ENCODE measurements at places on chromosomes 4 and X. TPM values are rescaled to one million over a fixed set of nuclear protein-coding genes. Genes with fewer than 3 reads are reported as not detected.

OPHN1 gene
- total RNA-seq: 4.5 TPM

TEX11 gene
- total RNA-seq: not detected

RAB33A gene
- not detected for total RNA-seq

DNA sequence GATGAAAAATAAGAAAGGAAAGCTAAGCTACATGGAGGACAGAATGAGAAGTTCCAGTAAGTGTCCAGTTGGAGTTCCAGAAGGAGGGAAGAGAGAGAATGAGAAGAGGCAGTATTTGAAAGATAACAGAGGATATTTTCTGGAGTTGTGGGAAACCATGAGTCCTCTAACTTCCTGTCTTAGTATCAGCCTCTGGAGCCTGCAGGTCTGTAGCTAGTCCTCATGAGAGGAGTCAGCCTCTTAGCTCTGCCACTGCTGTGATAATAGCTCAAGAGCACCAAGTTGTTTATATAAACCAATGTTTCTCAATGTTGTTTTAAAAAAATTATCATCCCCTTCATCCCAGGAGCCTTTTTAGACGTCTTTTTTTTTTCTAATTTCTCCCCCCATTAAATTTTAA is 2.4 kb upstream of the PLAC1 start:
- DNase-seq: no peak

GRCh38 chr4:20178902-20179576 is 72.7 kb upstream of the SLIT2 start:
- DNase-seq: no peak

SOD3 gene
- total RNA-seq: not detected

FAM193A gene
- 14.9 TPM for total RNA-seq

ADAM29 gene
- not detected for total RNA-seq

DNA sequence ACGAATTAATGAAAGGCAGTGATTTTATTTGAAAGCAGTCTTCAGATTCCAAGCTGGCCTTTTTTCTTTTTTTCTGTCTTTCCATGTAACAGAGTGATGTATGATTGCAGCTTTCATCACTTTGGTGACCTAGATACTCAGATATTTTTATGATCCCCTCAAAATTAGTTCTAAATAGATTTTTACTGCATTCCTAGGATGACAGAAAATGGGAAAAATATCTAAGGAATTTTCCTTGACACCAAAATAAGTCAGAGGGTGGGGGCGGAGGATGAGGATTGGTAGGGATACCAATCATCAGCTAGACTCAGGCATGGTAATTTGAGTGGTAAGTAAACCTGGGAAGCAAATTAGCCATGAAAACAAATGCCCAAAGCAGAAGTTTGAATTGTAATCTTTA is 11.9 kb upstream of the HMGB2 start:
- peak; percentile 83 for DNase-seq

GABRG1 gene
- total RNA-seq: not detected

DNA sequence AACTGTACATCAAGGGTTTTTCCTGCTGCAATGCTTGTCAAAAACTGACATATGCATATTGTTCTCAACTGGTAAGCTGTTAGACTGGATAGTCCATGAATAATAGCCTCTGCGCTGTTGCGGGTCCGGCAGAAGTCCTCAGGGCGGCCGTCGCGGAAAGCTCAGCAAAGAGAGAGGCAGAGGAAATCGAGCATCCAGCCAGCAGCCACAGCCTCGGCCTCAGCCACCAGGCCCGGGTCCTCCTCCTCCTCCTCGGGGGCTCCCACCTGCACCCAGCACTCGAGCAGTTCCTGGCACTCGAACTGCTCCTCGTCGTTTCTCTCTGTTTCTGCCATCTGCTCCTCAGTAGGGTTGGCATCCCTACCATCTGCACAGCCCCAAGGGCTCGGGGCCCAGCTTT is 53.7 kb downstream of the UPRT start:
- DNase-seq: no peak

GRCh38 chr4:55488716-55489115 is 58.0 kb downstream of the CLOCK start:
- no peak for DNase-seq

MAGEB17 gene
- 0.13 TPM for total RNA-seq

- peak; percentile 41 for DNase-seq
These were observed 13.4 kb upstream of the CHIC2 start for GRCh38 chr4:54077812-54078211.

- DNase-seq: no peak
These were observed 12.6 kb downstream of the HTRA3 start for GRCh38 chr4:8282134-8282641.

GRCh38 chrX:102339312-102340298 is 92.6 kb downstream of the NXF2 start:
- peak; percentile 8 for DNase-seq

- DNase-seq: no peak
These were observed 13.9 kb downstream of the TCEANC start for GRCh38 chrX:13666836-13667235.

LINC00632 gene
- total RNA-seq: 5.8 TPM

DNA sequence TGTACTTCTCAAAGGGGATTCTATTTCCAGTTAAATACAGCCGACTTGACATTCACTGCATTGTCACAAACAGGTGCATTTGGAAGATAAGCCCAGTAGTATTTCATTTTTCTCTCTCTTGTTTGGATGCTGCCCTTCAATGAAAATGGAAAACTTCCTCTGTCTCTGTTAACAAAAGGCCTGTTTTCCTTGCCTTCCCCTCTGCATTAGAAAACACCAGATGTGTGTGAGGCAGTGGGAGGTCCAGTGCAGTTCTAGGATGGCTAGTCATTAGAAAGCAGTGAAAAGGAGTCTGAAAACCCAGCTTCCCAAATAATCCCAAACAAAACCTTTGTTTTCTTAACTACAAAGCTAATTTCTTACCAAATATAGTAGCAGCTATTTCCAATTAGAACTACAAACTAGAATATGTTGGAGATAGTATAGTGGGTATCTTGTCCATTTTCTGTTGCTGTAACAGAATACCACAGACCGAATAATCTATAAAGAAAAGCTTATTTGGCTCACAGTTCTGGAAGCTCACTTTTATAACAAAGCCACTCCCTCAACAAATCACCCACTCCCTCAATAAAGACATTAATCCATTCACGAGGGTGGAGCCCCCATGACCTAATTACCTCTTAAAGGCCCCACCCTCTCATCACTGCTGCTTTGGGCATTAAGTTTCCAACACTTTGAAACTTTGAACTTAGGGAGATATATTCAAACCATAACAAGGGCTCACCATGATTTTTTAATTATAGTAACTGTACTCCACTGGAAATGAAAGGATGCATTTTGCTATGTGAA is 452.1 kb upstream of the RPS6KA3 start:
- DNase-seq: no peak

DNA sequence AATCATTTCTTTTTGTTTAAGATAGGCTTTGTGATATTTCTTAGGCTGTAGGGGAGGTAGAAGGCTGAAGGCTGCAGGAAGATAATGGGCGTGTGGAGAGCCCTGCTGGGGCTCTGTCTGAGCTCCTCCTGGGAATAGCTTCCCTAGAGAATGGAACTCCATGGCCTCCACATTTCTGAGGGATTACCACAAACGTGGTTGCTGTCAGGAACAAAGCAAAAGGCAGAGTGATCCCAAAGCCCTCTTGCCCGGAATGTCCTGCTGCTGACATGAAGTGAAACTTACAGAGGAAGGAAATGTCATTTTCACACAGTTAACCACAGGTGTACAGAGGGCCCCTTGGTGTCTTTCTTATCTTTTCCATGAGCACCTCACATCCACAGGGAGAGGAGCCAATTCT is 89.3 kb downstream of the DDIT4L start:
- DNase-seq: no peak

GRCh38 chrX:1483843-1484637 is 31.3 kb upstream of the ASMTL start:
- DNase-seq: no peak

XAGE1A gene
- not detected for total RNA-seq

- DNase-seq: peak; percentile 38
These were observed 57.3 kb upstream of the BCOR start for GRCh38 chrX:40154853-40155588.

DRD5 gene
- total RNA-seq: not detected

DNA sequence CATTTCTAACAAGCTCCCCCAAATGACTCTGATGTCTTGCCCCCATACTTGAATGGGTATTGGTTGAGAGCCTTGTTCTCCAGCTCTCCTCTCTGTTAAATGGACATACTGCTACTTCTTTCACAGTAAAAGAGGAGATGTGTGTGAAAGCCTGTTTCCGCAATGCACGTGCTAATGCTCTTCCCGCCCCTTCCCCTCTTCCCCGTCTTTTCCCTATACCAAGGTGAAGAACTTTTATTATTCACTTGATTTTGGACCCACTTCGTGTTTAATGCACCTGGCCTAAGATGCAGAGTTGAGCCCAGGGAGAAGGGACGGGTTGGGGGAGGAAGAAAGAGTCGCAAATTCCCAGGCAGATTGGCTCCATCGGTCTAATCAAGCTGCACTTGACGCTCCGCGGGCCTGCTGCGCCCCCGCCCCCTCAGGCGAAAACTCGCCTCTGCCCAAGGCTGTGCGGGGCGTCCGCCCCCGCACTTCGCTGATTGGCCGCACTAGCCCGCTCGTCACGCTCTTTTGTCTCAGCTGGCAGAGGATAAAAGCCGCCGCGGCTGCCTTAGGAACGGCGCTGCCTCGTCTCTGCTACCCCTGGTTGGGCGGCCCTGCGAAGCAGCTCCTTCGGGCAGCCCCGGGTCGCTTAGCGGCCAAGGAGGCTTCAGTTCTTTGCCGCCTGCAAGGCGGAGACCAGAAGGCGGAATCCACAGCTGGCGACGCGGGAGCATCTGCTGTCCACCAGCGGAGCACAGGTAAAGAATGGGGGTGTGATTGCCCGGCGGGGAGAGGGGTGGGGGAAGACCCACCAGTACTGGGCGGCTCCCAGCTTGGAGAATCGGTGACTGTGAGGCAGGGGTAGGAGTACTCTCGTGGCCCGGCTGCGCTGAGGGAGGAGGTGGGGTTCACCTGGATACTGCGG is at the start of gene ZCCHC12:
ZCCHC12 (plus strand) TSS at position 562 of the 910 bp plus-strand sequence. CDS start 1,421 bp downstream, outside the sequence.
- DNase-seq: no peak

MAGEB2 gene
- not detected for total RNA-seq

- DNase-seq: peak; percentile 45
These were observed 18.8 kb upstream of the TMSB4X start for GRCh38 chrX:12955882-12956703.

DIPK2B gene
- total RNA-seq: not detected

DNA sequence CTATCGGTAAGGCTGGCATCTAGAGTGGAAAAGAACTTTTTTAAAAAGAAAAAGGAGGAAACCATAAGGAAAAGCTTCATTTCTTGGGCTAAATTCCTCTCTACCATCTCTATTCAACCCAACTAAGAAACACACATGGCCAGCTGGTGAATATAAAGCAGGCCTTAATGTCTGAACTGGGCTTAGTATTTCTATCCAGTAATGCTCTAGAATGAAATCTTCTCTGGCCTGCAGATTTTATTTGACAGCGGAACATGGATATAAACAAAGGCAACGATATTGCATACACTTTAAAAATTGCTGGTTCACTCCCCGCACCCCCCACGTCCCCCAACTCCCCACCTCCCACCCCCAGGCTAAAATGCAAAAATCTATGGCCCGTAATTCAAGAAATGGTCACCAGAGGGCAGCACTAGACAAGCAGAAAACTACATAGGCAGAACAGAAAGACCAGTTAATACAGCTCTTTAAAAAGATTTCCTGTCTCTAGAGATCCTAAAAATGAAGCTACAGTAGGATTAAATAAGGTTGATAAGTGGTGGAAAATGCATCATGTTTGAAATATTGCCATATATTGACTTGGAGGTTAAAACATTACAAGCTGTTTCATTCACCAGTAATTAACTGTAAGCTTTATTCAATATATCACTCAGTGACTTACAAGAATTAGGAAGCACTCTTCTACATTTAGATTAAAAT is 155.2 kb upstream of the GALNT7 start:
- DNase-seq: peak; percentile 63

- no peak for DNase-seq
These were observed 6.5 kb upstream of the GPR101 start for GRCh38 chrX:137040113-137040794.

- DNase-seq: no peak
These were observed 143.6 kb downstream of the COX7B2 start for GRCh38 chr4:46765465-46765864.

DNA sequence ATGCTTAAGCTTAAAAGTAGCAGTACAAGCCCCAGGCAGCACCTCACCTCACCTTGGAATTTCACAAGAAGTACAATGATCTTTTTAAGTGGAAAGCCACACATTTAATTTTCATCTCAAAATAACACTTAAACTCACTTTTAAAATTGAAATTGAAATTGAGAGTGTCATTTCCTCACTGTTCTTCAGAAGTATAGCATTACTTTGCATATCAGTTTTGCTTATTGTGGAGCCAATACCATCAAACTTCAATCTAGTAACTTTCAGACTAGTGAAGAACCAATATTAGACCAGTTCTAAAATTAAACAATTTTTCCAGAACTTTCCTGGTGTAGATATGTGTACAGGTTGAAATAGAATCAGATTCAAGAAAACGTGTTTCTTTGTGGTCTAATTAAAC is 242.4 kb downstream of the NDST4 start:
- no peak for DNase-seq

ODAPH gene
- not detected for total RNA-seq

RNF150 gene
- 0.45 TPM for total RNA-seq

GRCh38 chr4:109276482-109277095 is 25.9 kb downstream of the COL25A1 start:
- no peak for DNase-seq

TMEM47 gene
- 54.7 TPM for total RNA-seq

GRCh38 chr4:76801621-76802235 is 96.2 kb downstream of the SOWAHB start:
- no peak for DNase-seq

RTL3 gene
- 0.29 TPM for total RNA-seq

DNA sequence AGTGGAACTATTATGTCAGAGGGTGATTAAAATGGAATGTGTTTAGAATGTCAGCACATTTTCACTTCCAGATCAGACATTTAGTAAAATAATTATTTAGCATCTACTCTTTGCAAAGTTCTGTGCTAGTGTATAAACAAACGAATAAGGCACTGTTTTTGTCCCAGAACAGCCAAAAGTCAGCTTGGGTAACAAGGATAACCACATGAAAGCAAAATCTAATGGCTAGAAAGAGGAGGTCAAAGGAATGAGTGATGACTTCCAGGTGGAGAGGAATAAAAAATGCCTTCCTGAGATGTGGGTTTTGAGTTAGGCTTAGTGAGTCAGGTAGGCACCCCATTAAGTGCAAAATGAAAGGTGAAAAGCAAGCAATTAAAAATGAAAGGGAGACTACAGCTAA is 112.6 kb downstream of the ATP10D start:
- DNase-seq: peak; percentile 7

DNA sequence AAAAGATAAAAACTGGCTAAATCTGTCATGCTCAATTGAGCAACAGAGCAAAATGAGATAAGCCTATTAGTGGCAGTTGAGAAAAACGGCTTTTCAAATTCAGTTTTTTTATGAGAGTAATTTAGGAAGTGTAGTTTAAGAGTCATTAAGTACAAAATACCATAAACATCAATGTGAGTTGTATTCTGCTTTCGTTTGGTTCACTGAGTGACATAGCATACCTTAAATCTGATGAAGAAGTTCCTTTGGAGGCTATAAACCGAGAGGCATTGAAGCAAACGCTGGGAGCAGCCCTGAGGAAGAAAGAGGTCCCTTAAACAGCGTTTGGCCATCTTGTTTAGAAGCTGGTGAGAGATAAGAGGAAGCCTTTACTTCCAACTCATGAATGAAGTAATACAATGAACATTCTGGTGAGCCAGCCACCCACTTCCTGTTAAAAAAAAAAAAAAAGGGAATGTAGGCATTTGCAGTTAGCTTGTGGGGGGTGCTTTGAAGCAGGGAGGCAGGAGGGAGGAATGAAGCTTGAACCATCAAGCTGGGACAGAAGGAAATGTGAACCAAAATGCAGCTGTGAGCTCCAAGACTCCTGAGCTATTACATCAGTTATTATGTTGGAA is 132.3 kb downstream of the ZNF330 start:
- peak; percentile 61 for DNase-seq

- DNase-seq: no peak
These were observed 150.8 kb downstream of the RBMX2 start for GRCh38 chrX:130552444-130553073.

Data from LHCN-M2 (cell line).